ENCODE measurements at places on chromosomes 1 and 21. TPM values are rescaled to one million over a fixed set of nuclear protein-coding genes. Genes with fewer than 3 reads are reported as not detected.

CELA2B gene
- not detected for total RNA-seq

DNA sequence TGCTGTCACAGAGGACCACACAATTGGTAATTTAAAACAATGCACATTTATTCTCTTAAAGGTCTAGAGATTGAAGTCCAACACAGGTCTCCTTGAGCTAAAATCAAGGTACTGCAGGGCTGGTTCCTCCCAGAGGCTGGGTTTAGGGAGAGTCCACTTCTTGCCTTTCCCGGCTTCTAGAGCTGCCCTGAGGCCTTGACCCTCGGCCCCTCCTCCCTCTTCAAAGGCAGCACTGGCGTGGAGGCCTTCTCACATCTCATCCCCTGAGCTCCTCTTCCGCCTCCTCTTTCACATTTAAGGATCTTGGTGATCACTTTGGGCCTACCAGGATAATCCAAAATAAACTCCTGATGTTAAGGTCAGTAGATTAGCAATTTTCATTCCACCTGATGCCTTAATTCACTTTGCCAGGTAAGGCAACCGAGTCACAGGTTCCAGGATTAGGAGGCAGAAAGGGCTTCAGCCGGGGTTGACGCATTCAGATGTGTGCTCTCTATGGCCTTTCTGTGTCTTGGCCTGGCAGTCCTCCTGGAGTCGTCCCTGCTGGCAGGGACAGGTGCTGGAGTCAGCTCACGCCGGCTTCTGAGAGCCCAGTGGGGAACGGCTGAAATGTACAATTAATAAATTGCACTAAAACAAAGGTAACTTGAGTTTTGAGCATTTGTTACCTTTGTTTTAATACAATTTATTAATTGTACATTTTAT, 61.2 kb upstream of the ABCG1 start:
- no peak for DNase-seq

GRCh38 chr1:77447669-77448068, 165.8 kb downstream of the AK5 start:
- DNase-seq = no peak

- no peak for DNase-seq
Measured at GRCh38 chr1:55309786-55310504, 94.8 kb upstream of the USP24 start.
